NT2/D1 (cell line): ENCODE measurements at places on chromosomes 16 and 17.
A peak's percentile ranks its signal among the peaks of the same experiment; 100 is the strongest.

GRCh38 chr16:23466162-23466885, 13.3 kb upstream of the COG7 start:
- no peak for DNase-seq

GRCh38 chr16:81457326-81458133, 12.9 kb downstream of the CMIP start:
- DNase-seq = no peak

GRCh38 chr16:13856398-13856797, 63.6 kb upstream of the ERCC4 start:
- no peak for DNase-seq

DNA sequence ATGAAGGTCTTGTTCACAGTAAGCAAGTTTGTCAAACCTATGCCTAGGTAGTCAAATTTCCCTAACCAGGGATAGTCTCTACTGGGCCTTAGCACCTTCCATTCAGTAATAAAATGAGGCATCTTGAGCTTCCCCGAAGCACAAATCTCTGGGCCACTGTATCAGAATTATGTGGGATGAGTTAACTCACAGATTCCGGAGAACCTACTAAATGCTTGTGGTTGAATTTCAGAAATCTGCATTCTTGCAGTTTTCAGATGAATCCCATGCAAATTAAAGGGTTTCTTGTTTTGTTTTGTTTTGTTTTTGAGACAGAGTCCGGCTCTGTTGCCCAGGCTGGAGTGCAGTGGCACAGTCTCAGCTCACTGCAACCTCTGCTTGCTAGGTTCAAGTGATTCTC, 478.8 kb upstream of the HSBP1 start:
- no peak for DNase-seq

- no peak for DNase-seq
Measured at GRCh38 chr17:68491381-68492231, 20.6 kb upstream of the PRKAR1A start.

DNA sequence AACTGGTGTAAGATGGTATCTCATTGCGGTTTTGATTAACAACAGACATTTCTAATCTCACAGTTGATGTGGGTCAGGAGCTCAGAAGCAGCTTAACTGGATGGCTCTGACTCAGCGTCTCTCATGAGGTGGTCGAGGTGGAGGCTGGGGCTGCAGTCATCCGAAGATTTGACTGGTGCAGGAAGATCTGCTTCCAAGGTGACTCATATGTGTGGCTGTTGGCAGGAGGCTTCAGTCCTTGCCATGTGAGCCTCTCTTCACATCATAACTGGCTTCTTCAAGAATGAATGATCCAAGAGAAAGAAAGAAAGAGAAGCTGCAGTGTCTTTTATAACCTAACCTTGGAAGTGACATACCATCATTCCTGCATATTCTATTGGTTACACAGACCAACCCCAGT, 376.1 kb downstream of the SEC14L1 start:
- no peak for DNase-seq

DNA sequence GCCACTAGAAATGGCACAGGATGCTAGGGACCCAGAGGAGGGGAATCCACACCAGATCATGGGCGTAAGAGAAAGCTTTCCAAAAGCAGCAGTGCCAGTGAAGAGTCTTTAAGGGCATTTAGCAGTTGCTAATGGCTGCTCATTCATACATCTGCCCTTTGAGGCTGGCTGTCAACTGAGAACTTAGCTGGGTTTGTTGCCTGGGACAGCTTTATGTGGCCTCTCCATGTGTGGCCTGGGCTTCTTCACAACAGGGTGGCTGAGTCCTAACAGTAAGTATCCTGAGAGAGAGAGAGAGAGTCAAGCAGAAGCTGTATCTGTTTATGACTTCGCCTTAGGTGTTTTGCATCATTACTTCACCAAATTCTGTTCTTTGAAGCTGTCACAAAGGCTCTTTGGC, 286.1 kb upstream of the KCNJ16 start:
- no peak for DNase-seq

DNA sequence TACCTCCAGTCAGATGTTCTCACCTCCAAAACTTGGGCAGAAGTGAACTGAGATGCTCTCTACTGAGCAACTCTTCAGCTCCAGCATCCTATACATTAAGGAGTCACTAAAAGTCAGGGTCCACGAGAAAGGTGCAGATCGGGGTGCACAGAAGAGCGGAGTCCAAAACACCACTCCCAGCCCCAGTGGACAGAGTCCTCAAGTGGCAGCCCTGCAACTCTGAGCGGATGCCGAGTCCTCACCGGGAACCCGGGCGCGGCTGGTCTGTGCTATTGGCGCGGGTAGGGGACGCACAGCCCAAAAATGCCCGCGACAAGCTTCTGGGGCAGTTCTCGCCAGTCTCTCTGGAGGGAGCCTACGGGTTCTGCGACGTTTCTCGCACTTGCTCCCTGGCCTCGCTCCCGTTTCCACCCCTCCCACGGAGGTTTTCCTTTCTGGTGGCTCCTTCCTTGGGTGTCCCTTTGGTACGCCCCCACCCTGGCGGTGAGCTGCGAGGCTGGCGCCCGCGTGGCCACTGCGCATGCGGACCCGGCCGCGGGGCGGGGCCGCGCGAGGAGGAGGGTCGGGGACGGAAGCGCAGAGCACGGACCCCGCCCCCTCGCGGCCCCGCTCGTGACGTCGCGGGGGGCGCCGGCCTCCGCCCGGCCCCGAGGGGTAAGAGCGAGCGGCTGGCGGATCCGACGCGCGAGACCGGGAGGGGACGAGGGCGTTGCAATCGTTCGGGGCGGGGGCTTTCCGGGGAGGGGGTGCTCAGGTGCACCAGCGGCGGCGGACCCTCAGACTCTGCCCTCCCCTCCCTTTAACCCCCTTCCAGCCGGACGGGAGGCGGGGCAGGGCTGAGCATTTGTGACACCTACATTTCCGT, at the start of gene TMEM219:
Gene TMEM219, plus strand, starts transcription at position 601 of the 865 bp plus-strand sequence. CDS start 1,065 bp downstream, outside the sequence.
- peak; percentile 59 for DNase-seq

- DNase-seq = no peak
Measured at GRCh38 chr17:81422776-81423697, 27.8 kb downstream of the BAHCC1 start.

- no peak for DNase-seq
Measured at GRCh38 chr17:36899250-36900159, 37.8 kb upstream of the LHX1 start.

DNA sequence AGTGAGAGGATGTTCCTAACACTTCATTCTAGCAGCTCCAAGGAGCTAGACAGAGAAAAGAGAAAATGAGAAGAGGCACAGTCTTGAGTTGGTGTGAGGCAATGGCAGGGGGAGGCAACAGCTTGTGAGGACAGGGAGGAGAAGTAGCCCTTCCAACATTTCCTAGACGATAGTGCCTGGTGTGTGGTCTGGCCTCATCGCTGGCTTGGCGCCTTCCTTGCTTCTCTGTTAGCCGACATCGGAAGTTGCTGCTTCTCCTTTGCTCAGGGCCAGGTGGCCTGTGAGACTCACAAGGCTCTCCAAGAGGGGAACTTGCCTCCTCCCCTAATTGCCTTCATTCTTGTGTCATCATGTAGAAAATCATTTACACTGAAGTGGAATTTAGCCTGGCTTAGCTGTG, 208.7 kb downstream of the MAP2K4 start:
- DNase-seq = no peak

DNA sequence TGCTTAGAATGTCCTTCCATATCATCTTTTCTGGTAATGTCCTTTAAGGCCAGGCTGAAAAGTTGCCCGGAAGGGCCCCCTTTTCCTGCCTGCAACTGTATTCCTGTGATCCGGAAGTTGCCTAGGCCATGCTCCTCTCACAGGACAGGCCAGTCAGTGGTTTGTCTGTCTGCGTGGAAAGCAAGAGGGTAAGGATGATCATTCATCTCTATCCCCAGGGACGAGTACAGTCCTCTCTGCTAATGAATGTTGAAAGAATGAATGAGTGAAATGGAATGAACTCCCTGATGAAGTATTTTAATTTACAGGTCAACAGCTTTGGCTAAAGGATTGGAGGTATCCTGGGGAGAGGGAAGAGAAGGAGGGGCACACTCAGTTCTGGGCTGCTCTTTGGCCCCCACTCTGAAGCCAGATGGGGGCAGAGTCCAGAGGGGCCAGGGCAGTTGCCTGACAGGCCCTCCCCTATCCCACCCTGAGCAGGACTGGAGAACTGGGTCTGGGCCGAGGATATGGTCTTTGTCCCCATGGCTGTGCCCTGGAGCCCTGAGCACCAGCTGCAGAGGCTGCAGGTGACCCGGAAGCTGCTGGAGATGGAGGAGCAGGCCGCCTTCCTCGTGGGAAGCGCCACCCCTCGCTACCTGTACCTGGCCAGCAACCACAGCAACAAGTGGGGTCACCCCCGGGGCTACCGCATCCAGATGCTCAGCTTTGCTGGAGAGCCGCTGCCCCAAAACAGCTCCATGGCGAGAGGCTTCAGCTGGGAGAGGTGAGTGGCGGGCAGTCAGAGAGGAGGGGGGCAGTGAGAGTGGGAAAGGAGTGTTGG, 3.2 kb downstream of the AOC3 start:
- no peak for DNase-seq

DNA sequence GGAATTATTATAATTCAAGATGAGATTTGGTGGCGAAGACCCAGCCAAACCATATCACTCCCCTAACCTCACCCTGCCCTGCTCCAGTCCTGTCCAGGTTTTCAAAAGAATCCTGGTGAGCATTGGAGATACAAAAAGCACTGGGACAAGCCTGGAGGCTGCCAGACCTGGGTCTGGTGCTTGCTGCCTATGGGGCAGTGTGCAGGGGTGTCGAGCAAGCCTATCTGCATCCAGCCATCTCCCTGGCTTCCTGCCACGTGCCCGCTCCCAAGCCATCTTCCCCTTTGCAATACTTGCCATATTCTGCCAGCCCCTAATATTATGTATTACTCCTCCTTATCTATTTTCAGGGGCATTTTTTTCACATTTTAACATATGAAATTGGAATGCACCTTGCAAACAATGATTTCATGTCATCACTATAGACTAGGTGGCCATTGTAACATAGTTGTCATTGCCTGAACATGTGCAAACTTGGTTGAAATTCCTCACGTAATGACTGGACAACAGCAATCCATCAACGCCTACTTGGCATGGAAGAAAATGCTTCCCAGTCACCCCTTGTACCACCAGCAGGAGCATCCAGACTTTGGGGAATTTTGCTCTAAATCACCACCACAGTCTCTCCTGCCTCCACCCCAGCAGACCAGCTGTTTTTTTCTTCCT, 8.1 kb upstream of the KDM8 start:
- no peak for DNase-seq

DNA sequence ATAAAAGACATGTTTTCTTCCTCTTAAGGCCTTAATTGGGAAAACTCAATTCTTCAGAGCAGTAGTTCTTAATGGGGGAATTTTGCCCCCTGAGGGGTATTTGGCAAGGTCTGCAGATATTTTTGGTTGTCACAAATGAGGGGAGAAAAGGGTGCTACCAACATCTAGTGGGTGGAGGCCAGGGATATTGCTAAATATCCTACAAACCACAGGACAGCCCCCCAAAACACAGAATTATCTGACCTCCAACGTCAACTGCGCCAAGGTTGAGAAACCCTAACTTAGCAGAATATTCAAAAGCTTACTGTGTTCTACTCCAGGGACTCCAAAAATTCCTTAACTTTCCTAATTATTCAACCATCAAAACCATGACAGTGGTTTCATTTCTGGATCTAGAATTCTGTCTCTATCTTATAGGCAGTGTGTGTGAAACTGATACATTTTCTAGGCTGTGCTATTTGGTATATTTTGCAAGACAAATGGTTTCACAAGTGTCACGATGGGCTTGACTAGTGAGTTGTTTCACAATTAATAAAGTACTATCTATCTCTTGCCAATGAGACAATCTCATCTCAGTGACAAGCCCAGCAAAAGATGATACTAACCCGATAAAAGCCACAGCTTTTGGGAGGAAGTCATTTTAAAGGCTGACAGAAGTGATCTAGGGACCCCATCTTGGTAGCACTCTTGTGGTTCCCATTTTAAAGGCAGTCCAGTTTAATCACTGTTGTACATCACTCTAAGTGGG, 14.7 kb downstream of the TXNDC11 start:
- no peak for DNase-seq

GRCh38 chr16:11036040-11036439, 91.7 kb downstream of the CLEC16A start:
- DNase-seq = no peak

DNA sequence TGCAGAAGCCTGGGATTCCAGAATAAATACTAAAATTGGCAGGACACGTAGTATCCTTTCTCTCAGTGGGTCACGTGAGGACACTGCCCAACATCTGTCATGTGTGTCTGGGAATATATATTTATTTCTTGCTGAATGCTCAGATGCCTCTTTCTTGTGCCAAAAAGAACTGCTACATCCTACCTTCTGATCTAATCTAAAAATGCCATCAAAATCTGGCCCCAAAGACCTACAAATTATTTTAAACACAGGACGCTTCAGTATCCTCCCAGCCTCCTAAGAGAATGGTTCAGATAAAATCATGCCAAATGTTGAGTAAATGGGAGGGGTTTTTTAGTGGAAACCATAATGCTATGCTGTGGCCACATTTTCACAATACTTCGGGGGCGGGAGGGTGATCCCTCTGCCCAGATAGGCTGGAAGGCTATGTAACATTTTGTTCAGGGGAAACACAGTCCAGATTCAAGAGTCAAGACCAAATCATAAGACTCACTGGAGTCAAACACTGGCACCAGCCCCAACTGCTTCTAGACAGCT, 22.9 kb upstream of the CORO6 start:
- no peak for DNase-seq

DNA sequence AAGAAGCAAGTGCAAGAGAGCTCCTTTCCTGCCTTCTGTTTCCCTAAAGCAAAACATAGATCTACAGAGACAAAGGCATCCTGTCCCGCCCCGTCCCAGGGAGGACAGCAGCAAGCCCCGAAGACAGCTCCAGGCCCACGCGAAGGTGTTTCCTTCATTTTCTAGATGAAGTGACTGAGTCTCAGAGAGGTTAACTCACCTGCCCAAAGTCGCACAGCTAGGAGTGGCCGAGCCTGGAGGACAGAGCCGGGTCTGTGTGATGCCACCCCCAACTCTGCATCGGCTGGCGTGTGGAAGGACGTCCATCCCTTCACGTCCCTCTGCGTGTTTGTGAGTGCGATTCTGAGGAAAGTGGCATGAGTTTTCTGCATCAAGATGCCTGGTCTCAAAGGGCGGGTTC, 187.2 kb upstream of the CHMP6 start:
- DNase-seq = no peak

GRCh38 chr16:67531247-67531646, 2.6 kb downstream of the RIPOR1 start:
- DNase-seq = no peak

DNA sequence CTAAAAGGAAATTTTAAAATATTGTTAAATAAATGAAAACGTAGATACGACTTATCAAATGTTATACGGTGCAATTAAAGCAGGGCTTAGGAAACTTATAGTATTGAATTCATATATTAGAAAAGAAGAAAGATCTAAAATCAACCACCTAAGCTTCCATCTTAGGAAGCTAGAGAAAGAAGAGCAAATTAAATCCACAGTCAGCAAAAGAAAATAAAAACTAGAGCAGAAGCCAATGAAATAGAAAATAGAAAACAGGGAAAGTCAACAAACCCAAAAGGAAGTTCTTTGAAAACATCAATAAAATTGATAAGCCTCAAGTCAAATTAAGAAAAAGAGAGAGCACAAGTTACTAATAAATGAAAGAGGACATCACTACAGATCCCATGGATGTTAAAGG, 74.6 kb upstream of the CACNG5 start:
- DNase-seq = no peak
